Hepatocyte (in vitro differentiated cells): ENCODE measurements at places on chromosomes 16 and 17. TPM values are rescaled to one million over a fixed set of nuclear protein-coding genes. Genes with fewer than 3 reads are reported as not detected.

AGRP gene
- total RNA-seq, result 1.9 TPM in 1 of 2 replicates, not detected in the other

GSG1L gene
- total RNA-seq, result not detected in 2 replicates

SLC12A3 gene
- total RNA-seq, result not detected in 2 replicates

ABCC3 gene
- total RNA-seq, result 12.6 and 18.1 TPM in 2 replicates

CLEC3A gene
- 3.5 and 4.7 TPM in 2 replicates for total RNA-seq

SNX20 gene
- not detected in 2 replicates for total RNA-seq

- H3K36me3 ChIP-seq, result no peaks in the 10 kb centered on the region
- peaks cover 8% of the 10 kb centered on the region for H3K4me1 ChIP-seq
- no peak overlapping the region for H3K27ac ChIP-seq
- no peak overlapping the region for H3K4me3 ChIP-seq
- H3K27me3 ChIP-seq, result no peaks in the 10 kb centered on the region
These were observed 53.7 kb downstream of the MAP2K4 start for GRCh38 chr17:12074346-12074745.

GRCh38 chr16:82063456-82064082 is 28.5 kb downstream of the HSD17B2 start:
- H3K27me3 ChIP-seq, result no peaks in the 10 kb centered on the region
- H3K4me1 ChIP-seq, result peaks cover 42% of the 10 kb centered on the region
- no peaks in the 10 kb centered on the region for H3K36me3 ChIP-seq
- no peak overlapping the region for H3K4me3 ChIP-seq

DNA sequence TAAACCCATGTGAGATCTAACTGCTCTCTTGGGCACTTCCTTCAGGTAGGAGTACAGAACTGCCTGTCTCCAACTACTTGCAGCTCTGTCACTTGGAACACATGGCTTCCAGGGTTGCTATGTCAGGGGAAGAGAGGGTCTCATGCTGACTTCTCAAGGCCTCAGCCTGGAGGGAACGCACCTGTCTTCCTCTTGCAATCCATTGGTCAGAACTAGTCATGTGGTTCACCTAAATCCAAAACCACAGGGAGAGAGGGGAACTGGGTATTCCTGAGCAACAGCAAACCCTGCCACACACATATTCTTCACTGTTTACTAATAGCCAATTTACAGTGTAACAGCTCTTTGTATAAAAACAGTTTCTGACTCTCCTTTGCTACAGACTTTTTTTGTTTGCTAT is 206.1 kb downstream of the KCNJ2 start:
- H3K4me3 ChIP-seq, result no peak overlapping the region
- no peak for DNase-seq
- no peaks in the 10 kb centered on the region for H3K36me3 ChIP-seq
- H3K27ac ChIP-seq, result no peak overlapping the region

DNA sequence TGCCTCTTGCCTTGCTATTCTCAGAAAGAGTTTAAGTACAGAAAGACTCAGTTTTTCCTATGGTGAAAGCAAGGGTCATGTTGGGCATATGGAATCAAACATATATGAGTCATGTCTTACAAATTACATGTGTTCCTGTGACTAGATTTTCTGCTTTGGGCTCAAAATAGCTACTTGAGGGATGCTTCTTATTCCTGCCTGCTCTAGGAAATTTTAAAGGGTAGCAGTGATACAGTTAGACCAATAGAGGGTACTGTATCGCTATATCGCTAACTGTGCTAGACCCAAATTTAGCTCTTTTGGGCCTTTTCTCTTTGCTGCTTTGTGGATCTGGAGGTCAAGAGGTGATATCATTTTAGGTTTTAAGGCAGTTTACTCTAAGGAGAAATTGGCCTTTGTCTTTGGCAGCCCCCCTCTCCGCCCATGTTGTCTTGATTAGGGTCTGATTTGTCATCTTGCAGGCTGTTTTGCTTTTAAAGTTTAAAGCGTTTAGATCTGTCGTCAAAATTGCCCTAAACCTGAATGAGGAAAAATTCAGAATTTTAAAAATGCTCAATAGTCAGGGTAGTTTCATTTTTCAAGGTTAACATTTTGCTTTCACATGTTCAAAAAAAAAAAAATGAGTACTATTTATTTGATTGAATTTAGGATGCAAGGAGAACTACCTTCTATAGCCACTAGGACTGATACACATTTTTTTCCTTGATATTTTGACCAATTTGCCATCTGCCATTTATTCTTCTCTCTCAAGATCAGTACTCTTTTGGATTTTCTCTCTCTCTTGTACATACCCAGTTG is 8.8 kb downstream of the NFATC3 start:
- H3K36me3 ChIP-seq, result no peaks in the 10 kb centered on the region
- H3K27ac ChIP-seq, result no peak overlapping the region
- H3K27me3 ChIP-seq, result no peaks in the 10 kb centered on the region
- DNase-seq, result no peak
- no peak overlapping the region for H3K4me3 ChIP-seq
- peaks cover 22% of the 10 kb centered on the region for H3K4me1 ChIP-seq

DNA sequence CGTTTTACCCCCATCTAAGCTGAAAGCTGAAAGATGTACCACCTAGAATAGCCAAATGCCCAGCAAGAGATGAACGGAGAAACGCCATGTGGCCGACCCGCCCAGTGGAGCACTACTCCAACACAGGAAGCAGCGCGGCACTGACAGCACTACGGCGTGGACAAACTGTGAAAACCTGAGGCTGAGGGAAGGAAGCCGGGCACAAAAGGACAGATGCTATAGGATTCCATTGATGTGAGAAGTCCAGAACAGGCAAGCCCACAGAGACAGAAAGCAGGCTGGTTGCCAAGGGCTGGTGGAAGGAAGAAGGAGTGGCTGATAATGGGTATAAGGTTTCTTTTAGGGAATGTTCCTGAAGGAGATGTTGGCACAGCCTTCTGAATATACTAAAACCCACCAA is 29.4 kb upstream of the SLC38A8 start:
- H3K27ac ChIP-seq, result no peak overlapping the region
- no peaks in the 10 kb centered on the region for H3K36me3 ChIP-seq
- DNase-seq, result no peak
